Testis (tissue), 5 donors: ENCODE measurements at places on chromosomes 4 and X. TPM values are rescaled to one million over a fixed set of nuclear protein-coding genes. Genes with fewer than 3 reads are reported as not detected.

The EREG gene
- not detected for polyA plus RNA-seq

The ASB12 gene
- polyA plus RNA-seq = 0.67 TPM

The VCX gene
- polyA plus RNA-seq = 28.4 TPM

The SATL1 gene
- polyA plus RNA-seq = 0.95 TPM

The AREG gene
- polyA plus RNA-seq = 16.4 TPM

The AFM gene
- polyA plus RNA-seq = 0.20 TPM

The SCML2 gene
- polyA plus RNA-seq = 19.1 TPM

The TEC gene
- polyA plus RNA-seq = 3.5 TPM

The IDS gene
- 25.3 TPM for polyA plus RNA-seq

The GPAT3 gene
- polyA plus RNA-seq = 16.2 TPM

The GRPR gene
- polyA plus RNA-seq = 0.21 TPM

The MAGEA6 gene
- 13.4 TPM for polyA plus RNA-seq

The PABPC1L2B gene
- polyA plus RNA-seq = 0.73 TPM

The ATP2B3 gene
- 0.73 TPM for polyA plus RNA-seq

The GIMD1 gene
- polyA plus RNA-seq = not detected

The SSX2 gene
- polyA plus RNA-seq = 9.1 TPM

The FAM149A gene
- 13.8 TPM for polyA plus RNA-seq

The RIBC1 gene
- 52.0 TPM for polyA plus RNA-seq

The USP27X gene
- 3.6 TPM for polyA plus RNA-seq

The ASB5 gene
- polyA plus RNA-seq = 8.3 TPM

The ADGRG2 gene
- 17.2 TPM for polyA plus RNA-seq

The RFC1 gene
- polyA plus RNA-seq = 26.9 TPM

The GK gene
- polyA plus RNA-seq = 10.5 TPM

The TMEM271 gene
- polyA plus RNA-seq = 0.37 TPM

The CLIC2 gene
- polyA plus RNA-seq = 3.9 TPM

The PCDH18 gene
- polyA plus RNA-seq = 12.3 TPM

The CXCL8 gene
- 0.66 TPM for polyA plus RNA-seq

The GLRB gene
- 2.6 TPM for polyA plus RNA-seq

The MAGEA4 gene
- polyA plus RNA-seq = 52.3 TPM

The SRPX gene
- 31.2 TPM for polyA plus RNA-seq

The SAGE1 gene
- 5.3 TPM for polyA plus RNA-seq

The ADH1C gene
- polyA plus RNA-seq = 2.6 TPM

The EVC gene
- polyA plus RNA-seq = 9.0 TPM

The DGKK gene
- polyA plus RNA-seq = 0.47 TPM

The VCX2 gene
- 13.9 TPM for polyA plus RNA-seq

The ITIH6 gene
- not detected for polyA plus RNA-seq

The TREX2 gene
- polyA plus RNA-seq = 0.51 TPM

The GRID2 gene
- 34.6 TPM for polyA plus RNA-seq

The SPARCL1 gene
- 124 TPM for polyA plus RNA-seq

The CHRNA9 gene
- 0.13 TPM for polyA plus RNA-seq

The REPS2 gene
- polyA plus RNA-seq = 6.7 TPM

The PLXNB3 gene
- polyA plus RNA-seq = 28.0 TPM

The NPNT gene
- 17.9 TPM for polyA plus RNA-seq

The TMEM255A gene
- 2.2 TPM for polyA plus RNA-seq
